ENCODE measurements at places on chromosomes 12 and 14.

DNA sequence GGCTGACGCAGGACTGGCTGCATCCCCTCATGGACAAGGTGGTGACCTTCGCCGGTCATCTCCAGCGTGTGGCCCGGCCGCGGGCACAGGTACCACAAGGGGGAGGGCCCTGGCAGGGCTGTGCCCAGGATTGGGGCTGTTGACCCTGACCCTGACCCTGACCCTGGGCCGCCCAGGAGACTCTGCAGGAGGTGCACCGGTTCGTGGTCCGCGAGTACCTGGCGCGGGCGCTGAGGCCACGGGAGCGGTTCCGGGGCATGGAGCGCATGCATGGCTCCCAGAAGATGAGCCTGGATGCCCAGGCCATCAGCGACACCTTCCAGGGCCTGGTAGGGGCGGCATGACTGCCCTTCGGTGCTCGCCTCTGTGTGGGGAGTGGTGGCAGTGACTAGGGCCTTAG, 12.9 kb downstream of the EXOC3L4 start:
- no peak for DNase-seq

DNA sequence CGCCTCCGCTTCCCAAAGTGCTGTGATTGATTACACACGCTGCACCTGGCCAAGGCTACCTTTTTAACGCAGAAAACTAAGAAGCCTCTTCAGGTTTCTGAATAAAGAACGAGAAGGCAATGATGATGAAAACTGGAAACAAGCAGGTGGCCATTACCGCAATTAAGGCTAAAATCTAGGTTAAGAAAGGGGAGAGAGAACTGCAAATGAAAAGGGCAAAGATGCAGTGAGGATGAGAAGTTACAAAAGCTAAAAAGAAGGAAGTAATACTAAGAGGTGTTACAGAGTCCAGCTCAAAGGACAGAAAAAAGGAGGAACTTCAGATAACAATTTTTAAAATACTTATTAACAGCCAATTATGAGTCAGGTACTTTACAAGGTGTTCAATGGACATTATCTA, 79.7 kb downstream of the DUSP16 start:
- no peak for DNase-seq

DNA sequence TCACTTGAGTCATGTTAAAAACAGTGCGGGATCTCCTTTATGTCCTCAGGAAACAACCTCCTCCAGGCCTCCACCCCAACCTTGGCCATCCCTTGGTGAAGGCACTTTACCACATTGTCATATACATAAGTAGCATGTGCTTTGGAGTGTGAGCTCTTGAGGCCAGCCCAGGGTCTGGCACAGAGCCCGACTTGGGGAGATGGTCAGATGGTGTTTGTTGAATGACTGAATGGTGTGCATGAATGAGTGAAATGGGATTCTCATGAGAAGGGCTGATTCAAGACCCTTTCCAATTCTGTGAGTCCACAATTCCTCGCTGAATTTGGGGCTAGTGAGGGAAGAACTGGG, 52.9 kb upstream of the DLK1 start:
- no peak for DNase-seq

- DNase-seq: no peak
These were observed 37.4 kb downstream of the RASSF8 start for GRCh38 chr12:25995906-25996305.

DNA sequence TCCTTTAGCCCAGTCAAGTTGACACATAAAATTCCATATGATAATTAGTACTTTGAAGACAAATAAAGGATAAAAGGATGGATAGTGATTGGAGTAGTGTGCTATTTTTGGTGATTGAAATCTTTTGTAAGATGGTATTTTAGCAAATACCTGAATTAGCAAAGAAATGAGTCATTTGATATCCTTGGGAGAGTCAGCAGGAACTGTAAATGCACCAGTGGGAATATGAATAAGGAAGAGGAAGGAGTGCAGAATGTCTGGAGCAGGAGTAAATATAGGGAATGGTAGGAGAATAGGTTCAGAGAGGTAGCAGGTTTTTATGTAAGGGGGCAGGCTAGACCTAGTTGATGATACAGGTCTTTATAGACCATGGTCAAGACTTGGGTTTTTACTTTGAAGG, 75.0 kb downstream of the TRMT5 start:
- no peak for DNase-seq

- DNase-seq: no peak
These were observed 107.5 kb downstream of the TBC1D30 start for GRCh38 chr12:64931981-64932380.
